HS-5 (cell line): ENCODE measurements at places on chromosomes 3 and 15.
A peak's percentile ranks its signal among the peaks of the same experiment; 100 is the strongest.

DNA sequence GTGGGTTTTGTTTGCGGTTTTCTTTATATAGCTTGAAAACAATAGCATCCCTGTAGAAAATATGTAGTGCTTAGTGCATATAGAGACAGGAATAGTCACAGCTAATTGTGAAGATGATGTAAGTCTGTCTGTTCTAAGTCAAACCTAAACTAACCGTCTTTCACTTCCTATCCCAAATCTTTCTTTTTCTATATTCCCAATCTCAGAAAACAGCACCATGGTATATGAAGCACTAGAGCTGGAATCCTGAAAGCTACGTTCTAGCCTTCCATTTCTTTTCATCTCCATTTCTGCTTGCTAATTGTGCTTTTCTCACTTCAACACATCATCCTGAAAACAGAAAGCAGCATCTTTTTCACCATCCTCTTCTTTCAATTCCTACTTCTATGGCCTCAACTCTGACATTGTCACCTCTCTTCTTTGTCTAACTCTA is 1235.5 kb downstream of the ROBO2 start:
- no peak for DNase-seq

- peak; percentile 29 for DNase-seq
Observed at GRCh38 chr3:146577662-146578061, 27.5 kb downstream of the PLSCR5 start.

DNA sequence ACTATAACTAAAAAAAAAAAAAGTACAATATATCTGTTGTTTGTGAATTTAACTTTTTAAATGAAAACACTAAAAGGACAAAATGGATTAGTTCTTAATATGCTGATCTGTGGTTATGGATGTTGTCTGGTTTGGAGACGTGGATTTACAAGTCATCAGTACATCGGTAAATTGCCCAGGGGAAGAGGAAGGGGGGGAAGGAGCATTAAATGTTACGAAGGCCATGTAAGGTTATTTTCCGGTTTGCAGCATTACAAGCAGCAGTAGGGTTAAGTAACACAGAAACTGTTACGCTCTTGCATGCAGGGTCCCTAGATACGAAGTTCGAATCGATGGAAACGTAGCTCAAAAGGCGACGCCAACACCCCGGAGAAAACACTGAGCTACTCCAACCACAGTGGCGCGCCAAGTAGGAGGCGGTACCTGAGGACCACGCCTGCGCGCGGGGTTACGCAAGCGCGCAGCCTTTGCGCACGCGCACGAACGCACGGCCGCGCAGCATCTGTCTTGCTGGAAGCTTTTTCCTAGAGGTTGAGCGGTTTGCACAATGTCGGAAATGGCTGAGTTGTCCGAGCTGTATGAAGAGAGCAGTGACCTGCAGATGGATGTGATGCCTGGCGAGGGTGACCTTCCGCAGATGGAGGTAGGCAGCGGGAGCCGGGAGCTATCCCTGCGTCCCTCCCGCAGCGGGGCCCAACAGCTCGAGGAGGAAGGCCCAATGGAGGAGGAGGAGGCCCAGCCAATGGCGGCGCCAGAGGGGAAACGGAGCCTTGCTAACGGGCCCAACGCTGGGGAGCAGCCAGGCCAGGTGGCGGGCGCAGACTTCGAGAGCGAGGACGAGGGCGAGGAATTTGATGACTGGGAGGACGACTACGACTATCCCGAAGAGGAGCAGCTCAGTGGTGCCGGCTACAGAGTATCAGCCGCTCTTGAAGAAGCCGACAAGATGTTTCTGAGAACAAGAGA is at the start of gene EID1:
Gene EID1 (plus strand): TSS at position 505 of the 966 bp plus-strand sequence. CDS start 43 bp downstream, at position 548.
- peak; percentile 89 for DNase-seq

DNA sequence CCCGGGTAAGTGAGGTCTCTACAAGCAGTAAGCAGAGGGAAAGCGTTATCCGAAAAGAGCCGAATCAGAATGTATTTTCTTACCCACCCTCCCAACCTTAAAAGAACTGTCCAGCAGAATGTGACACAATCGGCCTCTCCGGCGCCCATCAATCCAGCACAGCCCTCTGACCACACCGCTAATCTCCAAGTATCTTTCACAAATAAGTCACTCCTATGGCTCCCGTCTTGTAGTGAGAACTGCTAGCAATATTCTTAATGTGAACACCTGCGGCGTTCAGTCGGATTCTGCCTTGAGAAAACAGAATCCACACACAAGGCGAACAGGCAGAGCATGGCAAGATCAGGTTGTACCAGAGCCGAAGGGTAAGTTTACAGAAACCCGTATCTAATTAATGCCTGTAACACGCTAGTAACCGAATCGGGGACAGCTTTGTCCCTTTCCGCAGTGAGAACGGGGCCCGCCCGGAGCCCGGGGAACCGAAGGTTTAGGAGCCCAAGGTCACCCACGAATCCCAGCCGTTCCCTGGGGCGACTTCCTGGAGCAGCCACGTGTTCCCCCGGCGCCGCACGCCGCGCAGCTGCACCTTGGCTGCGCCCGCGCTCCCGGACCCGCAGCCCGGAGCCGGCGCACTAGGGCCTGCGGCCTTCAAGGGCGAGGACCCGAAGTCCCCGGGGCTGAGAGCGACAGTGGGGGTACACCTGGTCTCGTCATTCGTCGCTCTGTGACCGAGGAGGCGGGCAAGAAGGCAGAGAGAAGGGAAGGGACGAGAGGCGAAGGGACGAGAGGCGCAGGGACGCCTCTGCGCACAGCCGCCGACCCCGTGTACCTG is 672 bp downstream of the TFRC start:
- no peak for DNase-seq

GRCh38 chr3:122572940-122573412 is 4.5 kb upstream of the PARP15 start:
- DNase-seq, result peak; percentile 53

GRCh38 chr3:55329849-55330248 is 157.3 kb downstream of the WNT5A start:
- peak; percentile 85 for DNase-seq

GRCh38 chr3:99974989-99975388 is 139.3 kb downstream of the FILIP1L start:
- no peak for DNase-seq

- no peak for DNase-seq
Observed at GRCh38 chr15:42276762-42277161, 3.5 kb upstream of the TMEM87A start.

GRCh38 chr3:78026318-78026828 is 986.5 kb downstream of the ROBO2 start:
- DNase-seq, result no peak

DNA sequence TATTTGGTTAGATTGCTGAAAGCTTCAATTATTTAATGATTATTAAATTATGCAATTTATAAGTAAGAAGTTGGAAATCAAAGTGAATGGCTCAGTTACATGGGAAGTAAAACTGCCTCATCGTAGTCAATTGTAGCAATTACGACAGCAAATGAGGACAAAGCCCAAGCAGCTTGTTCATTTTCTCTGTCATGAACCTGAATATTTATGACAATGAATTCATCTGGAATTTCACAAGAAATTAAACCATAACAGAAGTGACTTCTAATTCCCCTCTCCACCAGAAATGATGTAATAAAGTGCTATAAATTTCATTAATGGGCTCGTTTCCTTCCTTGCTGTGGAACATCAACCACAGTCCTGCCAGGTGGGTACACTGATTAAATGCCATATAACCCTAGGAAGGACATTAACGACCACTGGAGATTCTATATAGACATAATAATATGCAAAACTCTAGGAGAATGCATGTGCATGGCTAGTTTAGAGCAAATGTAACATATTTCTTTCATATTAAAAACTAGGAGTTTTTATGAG is 273.8 kb upstream of the DCBLD2 start:
- DNase-seq, result no peak
